ENCODE measurements at places on chromosomes 2 and 18.

- DNase-seq, result no peak
These were observed 50.7 kb downstream of the DAPL1 start for GRCh38 chr2:158845859-158846258.

- DNase-seq, result no peak
These were observed 226.7 kb upstream of the MC4R start for GRCh38 chr18:60599267-60599666.

GRCh38 chr2:12271589-12271984 lies 445.1 kb upstream of the TRIB2 start:
- DNase-seq, result no peak

- DNase-seq, result no peak
These were observed 633.9 kb downstream of the PLCL1 start for GRCh38 chr2:198438331-198438730.

GRCh38 chr2:158495175-158495574 lies 38.4 kb downstream of the PKP4 start:
- no peak for DNase-seq

DNA sequence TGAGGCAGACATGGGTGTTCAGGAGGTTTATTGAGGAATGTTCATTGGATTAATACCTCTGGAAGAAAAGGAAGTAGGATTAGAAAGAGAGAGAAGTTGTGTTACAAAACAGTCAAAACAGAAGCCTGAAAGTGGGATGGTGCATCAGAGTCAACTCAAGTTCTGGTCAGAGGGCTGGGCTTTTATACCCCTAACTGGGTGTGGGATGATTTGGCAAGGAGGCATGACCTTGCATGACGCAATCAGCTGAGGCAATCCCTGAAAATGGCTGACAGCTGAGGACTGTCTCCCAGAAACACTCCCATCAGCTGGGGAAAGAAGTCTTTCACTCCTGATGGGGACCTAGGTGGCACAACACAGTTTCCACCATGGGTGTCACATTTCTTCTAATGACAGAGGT lies 818.2 kb downstream of the SATB2 start:
- no peak for DNase-seq

- DNase-seq, result no peak
These were observed 271.8 kb upstream of the TFPI start for GRCh38 chr2:187826023-187826422.

- no peak for DNase-seq
These were observed 621.2 kb upstream of the ACVR2A start for GRCh38 chr2:147223553-147224060.

GRCh38 chr2:101704816-101705578 lies 7.5 kb downstream of the MAP4K4 start:
- DNase-seq, result no peak

GRCh38 chr2:31354837-31355236 lies 59.7 kb downstream of the XDH start:
- no peak for DNase-seq

DNA sequence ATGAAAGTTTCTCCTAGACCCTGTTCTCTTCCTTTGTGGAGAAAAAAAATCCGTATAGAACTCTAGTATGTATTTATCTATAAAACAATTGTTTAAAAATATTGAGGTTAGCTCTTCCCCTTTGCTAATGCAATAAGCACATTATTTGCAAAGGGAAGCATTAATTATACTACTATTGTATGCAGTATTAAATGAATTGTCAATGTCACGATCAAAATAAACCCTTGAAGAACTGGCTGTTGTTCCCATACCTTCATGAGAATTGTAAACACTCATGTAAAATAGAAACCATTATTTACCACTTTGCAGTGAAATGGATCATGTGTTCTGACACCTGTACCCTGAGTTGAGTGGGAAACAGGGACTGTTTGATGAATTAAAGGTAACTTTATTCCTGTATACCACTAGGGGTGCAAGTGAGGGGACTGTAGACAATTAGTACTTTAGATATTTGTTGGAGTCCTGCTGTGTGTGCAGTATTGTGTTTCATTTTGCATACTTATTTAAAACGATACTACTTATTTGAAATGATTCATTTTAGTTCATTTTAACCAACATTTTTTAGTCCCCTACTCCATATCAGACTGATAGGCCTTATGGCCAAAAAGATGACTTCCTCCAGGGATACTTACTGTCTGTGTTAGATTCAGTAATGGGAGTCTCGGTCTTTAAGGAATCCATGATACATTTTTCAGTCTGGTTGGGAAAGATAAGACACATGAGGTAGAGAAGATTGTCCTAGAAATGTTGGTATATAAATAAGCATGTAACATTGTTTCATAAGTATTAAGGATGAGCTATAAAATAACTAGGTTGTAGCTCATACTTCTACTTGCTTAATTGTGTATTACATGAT lies 7.9 kb downstream of the PKP4 start:
- DNase-seq, result no peak

- no peak for DNase-seq
These were observed 56.6 kb downstream of the EIPR1 start for GRCh38 chr2:3320910-3321605.

- no peak for DNase-seq
These were observed 24.1 kb downstream of the FIGN start for GRCh38 chr2:163711699-163712098.

DNA sequence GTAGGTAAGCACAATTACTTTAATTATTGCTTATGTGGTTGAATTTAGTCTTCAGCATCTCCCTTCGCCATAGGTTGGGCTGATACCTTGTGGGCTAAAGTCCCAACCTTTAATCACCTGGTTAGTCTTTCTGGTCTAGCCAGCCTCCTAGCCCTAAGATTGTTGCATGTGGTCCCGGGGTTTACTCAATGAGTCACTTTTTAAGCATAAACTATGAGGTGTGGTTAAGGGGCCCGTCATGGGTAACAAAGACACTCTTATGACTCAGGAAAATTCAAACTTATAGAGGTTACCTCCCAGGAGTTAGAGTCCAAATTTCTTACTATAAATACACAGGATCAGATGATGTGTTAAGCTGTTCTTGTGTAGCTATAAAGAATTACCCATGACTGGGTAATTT lies 841.6 kb downstream of the TRIB2 start:
- no peak for DNase-seq

DNA sequence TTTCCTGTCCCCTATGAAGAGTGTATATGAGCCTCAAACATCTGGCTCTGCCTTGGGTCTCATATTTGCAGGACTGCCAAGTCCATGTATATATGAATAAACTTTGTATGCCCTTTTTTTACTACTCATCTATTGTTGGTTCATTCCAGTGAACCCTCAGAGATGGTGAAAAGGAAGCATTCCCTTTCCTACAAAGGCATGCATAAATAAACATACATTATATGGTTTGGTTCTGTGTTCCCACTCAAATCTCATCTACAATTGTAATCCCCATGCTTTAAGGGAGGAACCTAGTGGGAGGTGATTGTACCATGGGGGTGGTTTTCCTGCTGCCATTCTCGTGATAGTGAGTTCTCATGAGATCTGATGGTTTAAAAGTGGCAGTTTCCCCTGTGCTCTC lies 534.2 kb downstream of the SPAG16 start:
- no peak for DNase-seq

DNA sequence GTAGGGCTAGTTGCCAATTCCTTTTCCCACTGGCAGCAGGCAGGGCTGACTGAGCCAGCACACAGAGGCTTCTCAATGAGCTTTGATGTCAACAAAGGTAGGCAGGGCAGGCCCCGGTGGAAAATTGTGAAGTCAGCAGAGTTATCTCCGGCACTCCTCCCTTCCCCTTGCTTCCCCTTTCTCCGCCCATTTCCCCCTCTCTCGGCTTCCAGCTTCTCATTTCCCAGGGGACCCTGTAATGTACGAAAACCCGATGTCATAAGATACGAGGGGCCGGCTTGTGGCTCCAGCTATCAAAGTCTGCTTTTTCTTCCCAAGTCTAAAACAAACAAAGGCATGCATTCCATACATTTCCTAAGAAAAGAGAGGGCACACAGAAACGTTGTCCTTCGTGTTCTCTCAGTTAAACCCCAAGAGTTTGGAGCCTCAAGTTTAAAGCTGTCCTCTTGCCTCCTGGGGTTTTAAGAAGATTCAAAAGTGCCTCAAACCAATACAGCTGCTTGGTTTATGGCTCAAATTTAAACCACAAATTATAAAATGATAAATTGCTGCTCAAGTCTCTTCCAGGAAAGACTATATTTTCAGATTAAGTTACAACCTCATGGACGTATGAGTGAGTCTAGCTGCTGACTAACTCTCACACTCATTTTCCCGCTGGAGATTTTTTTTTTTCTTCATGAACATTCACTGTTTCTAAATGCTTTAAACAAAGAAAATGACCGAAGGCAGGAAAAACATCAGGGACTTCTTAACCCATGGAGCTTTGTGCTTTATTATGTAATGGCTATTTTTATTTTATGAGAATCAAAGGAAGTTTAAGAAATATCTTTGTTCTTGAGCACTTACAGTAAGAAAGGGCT lies 27.2 kb upstream of the EML4 start:
- no peak for DNase-seq

GRCh38 chr2:30679426-30680088 lies 127.7 kb downstream of the CAPN13 start:
- no peak for DNase-seq

- no peak for DNase-seq
These were observed 847.2 kb downstream of the TDRD15 start for GRCh38 chr2:21970971-21971370.

GRCh38 chr2:47708801-47709499 lies 74.0 kb upstream of the MSH6 start:
- DNase-seq, result no peak

DNA sequence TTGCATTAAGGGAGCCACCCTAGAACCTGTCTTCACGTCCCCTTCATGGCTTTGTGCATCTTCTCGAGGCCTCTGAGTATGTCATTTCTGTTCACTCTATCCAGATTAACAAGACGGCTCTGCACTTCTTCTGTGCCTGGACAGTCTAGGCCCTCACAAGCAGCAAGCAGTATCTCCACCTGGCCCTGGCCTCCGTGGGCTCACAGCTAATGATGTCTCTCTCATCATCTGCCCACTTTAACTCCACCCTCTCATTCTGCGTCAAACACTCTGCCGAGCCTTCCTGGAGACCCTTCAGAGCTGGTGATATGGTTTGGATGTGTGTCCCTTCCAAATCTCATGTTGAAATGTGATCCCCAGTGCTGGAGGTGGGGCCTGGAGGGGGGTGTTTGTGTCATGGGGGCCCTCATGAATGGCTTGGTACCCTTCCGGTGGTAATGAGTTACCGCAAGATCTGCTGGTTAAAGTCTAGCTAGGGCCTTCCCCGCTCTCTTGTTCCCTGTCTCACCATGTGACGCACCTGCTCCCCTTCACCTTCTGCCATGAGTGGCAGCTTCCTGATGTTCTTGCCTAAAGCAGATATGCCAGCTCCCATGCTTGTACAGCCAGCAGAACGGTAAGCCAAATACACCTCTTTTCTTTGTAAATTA lies 132.5 kb upstream of the ID2 start:
- no peak for DNase-seq

- DNase-seq, result no peak
These were observed 398.0 kb downstream of the CPS1 start for GRCh38 chr2:210954386-210954907.

DNA sequence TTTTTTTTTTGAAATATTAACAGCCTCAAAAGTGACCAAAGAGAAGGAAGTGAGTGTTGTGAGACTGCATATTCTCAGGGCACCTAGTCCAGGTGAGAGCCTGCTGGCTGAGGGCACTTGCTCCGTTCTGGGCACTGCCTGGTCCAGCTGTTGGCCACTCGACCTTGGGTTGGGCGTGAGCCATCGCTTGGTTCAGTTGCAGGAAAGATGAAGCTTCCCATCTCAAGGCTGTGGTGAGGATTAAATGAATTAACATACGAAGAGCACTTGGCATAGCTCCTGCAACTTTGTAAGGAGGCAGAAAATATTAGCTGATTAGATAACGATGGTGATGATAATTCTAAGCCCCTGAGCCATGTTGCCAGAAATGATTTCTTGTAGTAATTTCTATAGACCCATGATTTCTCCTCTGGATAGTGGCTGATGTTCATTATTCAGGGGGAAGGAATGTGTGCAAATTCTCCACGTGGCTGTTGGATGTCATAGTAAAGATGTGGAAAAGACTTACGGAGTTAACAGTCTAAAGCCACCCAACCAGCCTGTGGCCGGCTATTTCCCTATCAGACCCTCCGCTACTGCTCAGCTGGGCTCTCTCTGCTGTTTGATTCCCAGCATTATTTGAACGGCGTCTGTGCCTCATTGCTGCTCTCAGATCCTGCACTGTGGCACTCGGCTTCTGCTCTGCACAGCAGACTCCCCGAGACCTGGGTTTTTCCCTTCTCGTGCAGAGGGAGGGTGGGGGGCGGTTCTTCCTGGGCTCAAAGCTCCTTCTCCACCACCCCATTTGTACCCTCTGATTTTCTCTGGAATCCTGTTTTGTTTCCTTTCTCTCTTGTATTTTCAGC lies 221.1 kb downstream of the GALR1 start:
- DNase-seq, result no peak

- DNase-seq, result no peak
These were observed 15.7 kb downstream of the SIGLEC15 start for GRCh38 chr18:45841060-45841764.

- no peak for DNase-seq
These were observed 96.8 kb upstream of the CRACDL start for GRCh38 chr2:99032786-99033185.

DNA sequence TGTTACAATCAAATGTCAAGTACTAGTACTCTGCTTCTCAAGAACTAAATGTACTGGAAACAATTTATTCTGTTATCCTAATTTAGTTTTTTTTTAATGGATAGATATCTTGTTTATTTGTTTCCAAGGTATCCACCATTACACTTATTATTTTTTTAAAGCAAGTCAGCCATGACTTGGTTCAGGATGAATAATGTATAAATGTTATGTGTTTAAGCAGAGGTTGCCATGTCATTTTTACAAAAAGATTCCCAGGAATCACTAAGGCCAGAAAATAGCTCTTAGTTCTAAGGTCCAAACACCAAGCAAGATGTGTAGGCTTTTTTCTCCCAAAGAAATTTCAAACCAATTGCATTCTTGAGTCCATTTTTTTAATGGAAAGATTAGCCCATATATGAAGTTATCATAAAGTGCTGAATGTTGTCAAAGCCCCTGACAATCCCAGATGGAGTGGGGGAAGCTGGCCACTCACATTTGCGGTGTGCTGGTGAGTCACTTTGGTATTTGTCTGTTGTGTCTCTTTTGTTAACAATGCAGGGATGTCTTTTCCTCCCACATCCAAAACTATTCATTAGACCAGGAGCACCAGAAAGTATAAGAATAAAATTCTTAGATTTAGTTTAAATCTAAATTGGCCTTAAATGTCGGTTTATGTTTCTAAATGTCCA lies 158.9 kb downstream of the COL6A3 start:
- no peak for DNase-seq

GRCh38 chr2:216562696-216563435 lies 64.2 kb downstream of the RPL37A start:
- no peak for DNase-seq

All from stimulated activated CD8-positive, alpha-beta memory T cell treated with anti-CD3 and anti-CD28 coated beads, Interleukin-4, amount 100 ng/mL, for 1 hour (primary cell).